Activated naive CD4-positive, alpha-beta T cell treated with anti-CD3 and anti-CD28 coated beads, Interleukin-2, amount 50 U/mL, for 72 hours (primary cell): ENCODE measurements at places on chromosomes 6 and 20.
A peak's percentile ranks its signal among the peaks of the same experiment; 100 is the strongest.

DNA sequence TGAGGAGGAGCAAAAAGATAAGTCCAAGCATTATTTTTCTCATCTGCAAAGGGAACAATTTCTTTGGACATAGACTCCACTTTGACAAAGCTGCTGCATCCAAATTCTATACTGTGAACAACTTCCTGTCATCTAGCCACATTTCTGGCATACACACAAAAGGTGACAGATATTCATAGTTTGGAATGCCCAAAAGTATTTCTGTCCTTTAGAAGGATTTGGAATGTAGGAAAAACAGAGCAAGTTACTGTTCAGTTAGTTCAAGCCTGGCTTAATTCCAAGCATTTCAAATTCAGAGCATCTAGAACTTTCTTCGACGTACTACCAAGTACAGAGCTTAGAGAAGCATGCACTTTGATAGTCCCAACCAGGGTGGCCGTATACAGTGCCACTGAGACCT lies 134.0 kb downstream of the PDE7B start:
- no peak for DNase-seq

- peak; percentile 83 for DNase-seq
Measured at GRCh38 chr6:34235307-34236130, 1.2 kb upstream of the HMGA1 start.

DNA sequence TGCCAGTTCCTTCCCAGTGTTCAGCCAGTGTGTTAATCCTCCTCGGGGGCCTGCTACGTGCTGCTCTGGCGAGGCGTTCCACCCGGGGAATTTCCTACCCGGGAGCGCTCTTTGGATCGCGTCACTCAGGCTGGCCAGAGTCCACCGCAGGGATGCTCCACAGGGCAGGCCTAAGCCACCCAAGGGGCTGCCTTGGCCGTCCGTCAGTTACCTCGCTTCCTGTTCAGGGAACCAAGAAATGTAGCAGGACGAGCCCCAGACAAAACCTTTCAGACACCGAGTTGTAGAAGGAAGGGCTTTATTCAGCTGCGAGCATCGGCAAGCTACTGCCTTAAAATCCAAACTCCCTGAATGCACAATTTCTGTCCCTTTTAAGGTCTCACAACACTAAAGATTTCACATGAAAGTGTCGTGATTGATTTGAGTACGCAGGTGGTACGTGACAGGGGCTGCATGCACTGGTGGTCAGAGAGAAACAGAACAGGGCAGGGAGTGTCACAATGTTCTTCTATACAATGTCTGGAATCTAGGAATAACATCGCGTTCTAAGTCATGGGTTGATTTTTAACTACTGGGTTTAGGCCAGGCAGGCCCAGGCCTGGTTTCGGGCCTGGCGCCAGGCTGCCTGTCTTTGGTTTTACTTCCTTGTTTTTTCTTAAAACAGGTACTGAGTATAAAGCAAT lies 15.7 kb upstream of the POU5F1 start:
- no peak for DNase-seq

DNA sequence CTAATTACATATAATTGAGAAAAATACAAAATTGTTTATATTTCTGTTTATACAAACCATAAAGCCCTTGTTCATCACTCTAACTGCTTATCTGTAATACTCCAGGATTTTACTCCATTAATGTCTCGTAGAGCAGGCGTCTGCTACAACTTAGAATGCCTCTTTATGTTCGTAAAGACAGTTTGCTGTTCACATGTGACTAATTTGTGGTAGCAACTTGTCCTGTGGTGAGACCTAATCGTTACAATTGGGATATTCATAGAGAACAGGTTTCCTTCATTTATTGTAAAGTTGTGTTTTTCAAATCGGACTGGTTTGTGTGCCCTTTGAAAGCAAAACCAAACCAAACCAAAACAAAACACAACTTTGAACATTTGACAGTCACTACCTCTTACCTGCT lies 149.7 kb downstream of the ASCC3 start:
- DNase-seq = no peak

- DNase-seq = no peak
Measured at GRCh38 chr6:47207261-47207660, 102.4 kb downstream of the TNFRSF21 start.

DNA sequence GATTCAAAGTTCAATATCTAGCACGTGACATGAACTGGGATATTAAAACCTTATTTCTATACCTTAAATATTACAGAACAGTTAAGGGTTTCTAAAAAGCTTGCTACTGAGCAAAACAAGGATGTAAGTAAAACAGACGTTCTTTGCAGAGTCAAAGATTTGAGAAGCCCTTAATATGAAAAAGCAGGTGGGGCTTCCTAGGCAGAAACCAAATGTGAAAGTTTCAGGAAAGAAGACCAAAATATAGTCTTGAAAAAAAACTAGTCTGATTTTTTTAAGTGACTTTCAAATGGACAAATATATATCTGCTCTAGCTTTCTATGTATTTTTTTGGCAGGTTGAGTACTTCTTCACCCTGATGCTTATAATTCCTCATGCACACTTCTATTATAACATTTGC lies 63.2 kb downstream of the TNFRSF21 start:
- no peak for DNase-seq

- DNase-seq = no peak
Measured at GRCh38 chr6:44932651-44933091, 395.5 kb upstream of the RUNX2 start.

GRCh38 chr6:133957227-133957626 lies 4.2 kb downstream of the TBPL1 start:
- no peak for DNase-seq

- peak; percentile 79 for DNase-seq
Measured at GRCh38 chr6:44475779-44476434, 88.4 kb downstream of the CDC5L start.

DNA sequence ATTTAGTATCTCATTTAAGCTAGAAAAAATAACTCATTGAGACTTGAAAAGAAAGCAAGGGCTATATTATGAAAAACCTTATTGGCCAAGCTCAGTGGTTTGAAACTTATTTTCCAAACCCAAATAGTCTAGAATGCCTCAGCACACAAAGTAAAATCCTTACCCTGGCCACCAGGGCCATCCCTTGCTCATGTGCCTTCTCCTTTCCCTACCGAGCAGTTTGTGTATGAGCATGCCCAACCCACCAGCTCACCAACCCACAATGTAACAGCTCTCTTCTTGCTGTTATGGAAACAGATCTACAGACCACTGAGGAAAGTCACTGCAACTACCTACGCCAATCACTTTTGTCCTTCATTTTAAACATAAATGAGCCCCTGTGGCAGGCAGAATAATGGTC lies 79.6 kb upstream of the CARMIL1 start:
- no peak for DNase-seq

- DNase-seq = no peak
Measured at GRCh38 chr6:1013656-1014430, 298.1 kb upstream of the FOXQ1 start.

DNA sequence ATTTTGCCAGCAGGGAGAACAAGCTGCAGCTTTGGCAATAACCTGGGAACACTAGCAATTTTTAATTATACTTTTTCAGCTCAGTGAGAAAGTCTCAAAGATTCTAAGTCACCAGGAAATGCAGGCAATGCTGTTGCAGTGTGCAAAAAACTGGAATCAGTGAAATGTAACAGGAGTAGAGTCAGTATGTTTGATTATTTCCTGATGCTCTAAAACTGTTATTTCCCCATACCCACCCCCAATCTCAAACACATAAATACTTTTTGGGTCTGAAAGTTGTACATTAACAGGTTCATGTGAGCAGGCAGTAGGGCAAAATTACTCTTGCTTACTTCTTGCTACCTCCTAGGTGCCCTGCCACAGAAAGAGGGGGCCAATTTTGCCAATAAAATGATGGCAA lies 65.4 kb upstream of the BEND6 start:
- DNase-seq = no peak

DNA sequence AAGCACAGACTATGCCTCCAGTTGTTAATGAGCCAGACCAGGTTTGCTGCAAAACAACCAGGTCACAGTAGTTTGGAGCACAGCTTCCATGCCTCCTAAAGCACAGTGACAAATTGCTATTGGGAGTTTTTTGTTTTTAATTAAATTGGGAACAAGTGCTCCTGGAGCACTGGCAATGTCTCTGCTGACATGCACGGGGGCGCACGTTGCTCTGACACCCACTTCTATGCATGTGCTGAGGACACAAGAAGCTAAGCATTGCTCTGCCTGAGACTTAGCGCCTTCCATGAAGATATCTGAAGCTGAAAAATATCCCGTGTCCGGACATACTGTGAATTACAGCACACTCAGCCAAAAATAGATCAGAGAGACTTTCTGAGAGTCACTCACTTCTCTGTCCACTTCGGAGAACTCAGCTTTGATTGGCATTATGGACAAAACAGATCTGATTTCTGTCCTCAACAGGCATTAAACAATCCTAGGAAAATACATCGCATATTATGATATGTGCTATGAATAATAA lies 18.6 kb upstream of the GGTLC1 start:
- no peak for DNase-seq
